ENCODE measurements at places on chromosomes 16 and 17.

- no peak for DNase-seq
Observed at GRCh38 chr16:69865701-69866100, 85.4 kb upstream of the CLEC18A start.

- no peak for DNase-seq
Observed at GRCh38 chr16:11163761-11164261, 92.2 kb downstream of the SOCS1 start.

DNA sequence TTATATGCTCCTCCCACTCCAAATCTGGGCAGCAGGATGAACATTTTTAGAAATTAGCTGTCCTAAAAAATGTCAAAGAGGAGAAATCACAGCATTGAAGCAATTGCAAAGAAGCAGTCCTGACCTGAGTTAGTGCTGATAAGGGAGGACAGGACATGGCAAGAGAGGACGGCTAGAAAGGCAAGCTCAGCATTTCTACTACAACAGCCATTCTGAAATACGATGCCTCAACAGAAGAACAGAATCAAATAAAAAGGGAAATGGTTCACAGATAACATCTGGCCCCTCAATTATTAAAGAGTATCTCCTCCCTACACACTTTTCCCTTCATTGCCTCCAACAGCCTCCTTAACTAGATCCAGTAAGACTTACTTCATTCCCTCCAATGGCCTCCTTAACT is 18.3 kb downstream of the VPS53 start:
- DNase-seq, result no peak

DNA sequence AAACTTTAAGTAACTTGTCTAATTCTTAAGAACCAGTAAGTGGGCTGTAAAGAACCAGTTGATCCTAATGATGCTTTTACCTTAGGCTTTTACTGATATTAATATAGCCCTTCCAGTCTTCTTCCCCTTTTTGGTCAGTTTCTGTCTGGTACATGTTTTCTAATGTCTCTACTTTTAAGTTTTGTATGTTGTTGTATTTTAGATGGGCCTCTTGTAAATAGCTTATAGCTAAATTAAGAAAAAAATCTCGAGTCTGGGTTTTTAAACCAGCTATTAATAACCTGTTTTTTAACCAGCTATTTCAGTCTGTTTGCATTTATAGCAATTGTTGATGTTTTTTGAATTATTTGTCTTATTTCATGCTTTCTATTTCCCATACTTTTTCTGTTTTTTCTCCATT is 79.0 kb downstream of the PITPNC1 start:
- DNase-seq, result no peak

- DNase-seq, result no peak
Observed at GRCh38 chr17:16918443-16918842, 53.5 kb downstream of the TNFRSF13B start.

DNA sequence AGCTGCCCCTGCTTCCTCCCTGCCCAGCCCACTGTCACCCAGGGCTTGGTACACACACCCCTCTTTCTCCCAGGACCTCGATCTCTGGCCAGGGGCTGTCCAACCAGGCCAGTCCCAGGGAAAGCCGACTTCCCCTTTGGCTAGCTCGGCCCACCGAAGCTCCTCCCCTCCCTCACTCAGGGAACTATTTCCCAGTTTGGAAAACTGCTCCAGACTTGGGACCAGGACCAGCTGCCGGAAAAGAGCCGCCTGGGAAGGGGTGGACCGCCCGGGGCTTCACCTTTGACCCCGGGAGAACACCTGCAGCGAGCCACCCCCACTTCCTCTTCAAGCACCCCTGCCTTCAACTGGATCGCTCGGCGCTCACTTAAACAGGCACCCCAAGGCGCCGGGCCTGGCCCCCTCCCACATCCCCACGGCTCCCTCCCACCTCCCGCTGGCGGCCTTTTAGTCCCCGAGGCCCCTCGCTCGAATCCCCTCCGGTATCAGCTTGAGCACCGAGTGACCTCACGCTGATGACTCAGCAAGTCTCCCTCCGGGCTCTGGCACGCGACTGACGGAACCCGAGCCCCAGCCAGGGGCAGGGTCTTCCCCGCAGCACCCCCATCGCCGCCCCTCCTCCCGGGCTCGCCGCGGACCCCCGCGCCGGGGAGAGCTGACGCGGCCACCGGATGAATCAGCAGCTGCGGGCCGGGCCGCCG is 934 bp downstream of the MAFG start:
- DNase-seq, result peak; percentile 67

DNA sequence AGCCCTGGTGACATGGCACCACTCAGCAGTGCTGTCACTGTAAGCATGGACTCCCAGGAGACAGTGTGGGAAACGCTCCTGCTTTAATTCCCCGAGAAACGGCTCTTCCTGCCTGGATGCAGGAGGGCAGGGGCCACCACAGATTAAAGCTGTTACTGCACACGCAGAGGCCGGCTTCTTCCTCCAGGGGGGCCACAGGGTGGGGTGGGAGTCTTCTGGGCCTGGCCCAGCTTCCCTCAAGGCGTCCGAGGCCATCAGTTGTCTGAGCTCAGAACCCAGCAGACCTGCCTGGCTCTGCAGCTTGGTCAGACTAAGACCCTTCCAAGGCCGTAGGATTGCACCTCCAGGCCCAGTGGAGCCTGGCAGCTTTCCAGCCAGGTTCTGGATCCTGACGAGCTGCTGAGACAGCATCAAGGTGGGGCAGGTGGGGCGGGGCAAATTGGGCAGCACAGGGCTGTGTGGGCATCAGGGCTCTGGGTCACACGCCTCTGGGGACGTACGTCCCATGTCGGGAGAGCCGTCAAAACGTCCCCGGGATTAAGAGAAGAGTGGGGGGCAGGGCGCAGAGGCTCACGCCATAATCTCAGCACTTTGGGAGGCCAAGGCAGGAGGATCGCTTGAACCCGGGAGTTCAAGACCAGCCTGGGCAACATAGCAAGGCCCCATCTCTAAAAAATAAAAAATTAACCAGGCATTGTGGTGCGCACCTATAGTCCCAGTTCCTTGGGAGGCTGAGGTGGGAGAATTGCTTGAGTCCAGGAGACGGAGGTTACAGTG is 5.0 kb upstream of the CAPN15 start:
- peak; percentile 73 for DNase-seq

DNA sequence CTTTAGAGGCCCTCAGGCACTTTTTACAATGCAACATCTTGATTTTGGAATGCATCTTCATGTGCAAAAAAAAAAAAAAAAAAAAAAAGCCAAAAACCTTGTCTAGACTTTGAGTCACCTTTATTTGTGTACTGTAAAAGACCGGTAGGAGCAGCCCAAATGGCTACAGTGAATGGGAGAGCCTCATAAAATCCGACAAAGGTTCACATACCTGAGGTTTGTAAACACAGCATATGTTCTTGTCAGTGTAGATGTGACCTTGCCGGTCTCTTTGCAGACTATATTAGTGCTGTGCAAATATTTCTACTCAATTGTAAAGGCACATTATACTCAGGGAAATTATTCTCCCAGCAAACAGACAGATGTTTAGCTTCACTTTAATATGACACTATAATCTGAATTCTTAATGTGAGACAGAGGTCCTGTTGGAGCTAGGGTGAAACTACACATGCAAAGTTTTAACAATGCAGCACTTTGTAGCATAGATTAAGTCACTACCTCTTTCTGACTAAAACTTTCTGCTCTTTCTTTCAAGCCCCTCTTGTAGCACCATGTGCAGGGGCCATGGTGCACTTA is 211.3 kb downstream of the CA10 start:
- no peak for DNase-seq

DNA sequence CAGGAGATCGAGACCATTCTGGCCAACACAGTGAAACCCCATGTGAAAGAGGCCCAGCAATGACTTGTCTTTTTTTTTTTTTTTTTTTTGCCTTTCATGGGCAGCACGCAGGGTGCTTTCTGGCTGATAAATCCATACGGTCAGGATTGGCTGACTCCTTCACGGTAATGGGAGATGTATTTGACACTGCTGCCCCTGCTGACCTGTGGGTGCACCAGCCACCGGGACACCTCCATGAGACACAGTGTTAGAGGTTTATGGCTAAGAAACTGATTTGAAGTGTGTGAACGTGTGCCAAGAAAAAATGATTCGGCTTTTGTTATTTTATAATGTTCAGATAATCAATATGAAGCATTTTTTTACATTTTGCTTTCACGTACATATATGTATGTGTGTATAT is 48.4 kb downstream of the MAP2K6 start:
- no peak for DNase-seq

DNA sequence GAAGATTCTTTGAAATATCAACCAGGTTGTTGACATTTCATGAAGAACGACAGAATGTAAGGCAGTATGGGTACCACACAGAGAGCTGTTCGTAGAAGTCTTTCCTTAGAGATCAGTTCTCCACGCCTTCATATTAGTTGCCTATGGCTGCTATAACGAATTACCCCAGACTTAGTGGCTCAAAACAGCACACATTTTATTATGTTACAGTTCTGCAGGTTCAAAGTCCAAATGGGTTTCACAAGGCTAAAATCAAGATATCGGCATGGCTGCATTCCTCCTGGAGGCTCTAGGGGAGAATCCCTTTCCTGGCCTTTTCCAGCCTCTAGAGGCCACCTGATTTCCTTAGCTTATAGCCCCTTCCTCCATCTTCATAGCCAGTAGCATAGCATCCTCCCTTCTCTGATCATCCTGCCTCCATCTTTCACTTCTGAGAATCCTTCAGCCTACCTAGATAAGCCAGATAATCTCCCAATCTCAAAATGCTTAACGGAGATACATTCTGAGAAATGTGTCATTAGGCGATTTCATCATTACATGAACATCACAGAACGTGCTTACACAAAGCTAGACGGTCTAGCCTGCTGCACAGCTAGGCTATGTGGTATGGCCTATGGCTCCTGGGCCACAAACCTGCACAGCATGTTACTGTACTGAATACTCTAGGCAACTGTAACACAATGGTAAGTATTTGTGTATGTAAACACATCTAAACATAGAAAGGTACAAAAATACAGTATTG is 26.0 kb downstream of the ERCC4 start:
- DNase-seq, result no peak

DNA sequence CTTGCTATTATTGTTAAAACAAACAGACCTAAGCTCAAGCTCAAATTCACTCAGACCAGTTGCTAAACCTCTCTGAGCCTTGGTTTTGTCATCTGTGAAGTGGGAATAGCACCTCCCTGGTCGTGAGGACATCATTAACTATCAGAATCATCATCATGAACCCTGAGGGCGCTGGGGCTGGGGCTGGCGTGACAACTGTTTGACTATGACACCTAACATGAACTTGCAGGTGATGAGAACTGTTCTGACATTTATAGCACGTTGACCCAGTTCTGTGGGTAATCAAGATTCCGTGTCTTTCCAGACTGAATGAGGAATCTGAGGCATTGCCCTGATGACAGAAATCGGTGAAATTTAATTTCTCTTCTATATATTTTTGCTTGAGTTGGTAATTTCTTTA is 71.3 kb upstream of the CDH5 start:
- DNase-seq, result no peak

- no peak for DNase-seq
Observed at GRCh38 chr16:72844225-72844920, 203.6 kb downstream of the ZFHX3 start.

DNA sequence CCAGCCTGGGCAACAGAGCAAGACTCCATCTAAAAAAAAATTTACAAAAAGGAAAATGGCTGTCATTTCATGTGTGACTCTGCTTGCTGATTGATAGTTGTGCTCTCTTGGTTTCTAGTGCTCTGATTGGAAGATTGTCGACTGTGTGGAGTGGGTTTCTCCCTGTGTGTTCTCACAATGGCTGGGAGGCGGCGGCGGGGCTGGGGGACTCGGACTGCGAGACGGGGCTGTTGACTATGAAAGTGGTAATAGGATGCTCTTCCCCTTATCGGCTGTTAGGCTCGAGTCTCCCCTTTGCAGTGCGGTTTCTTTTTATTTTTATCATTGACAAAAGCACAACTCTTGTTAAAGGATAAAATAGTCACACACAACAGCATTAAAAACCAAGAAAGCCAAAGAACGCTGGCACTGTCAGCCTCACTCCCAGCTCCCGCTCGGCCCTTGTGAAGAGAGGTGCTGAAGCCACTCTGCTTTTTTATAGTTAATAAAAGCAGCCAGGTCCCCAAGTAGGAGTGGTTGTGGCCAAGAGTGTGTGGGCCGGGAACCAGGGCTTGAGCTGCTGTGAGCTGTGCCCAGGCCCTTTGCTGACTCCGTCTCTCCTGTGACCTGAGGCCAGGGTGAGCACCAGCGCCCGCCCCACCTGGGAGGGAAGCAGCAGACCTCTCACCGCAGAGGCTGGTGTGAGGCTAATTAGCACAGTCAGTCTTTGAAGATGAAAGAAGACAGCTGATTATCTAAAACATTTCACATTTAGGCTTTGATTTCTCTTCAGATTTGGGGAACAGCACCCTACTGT is 36.5 kb downstream of the TBCD start:
- DNase-seq, result no peak

GRCh38 chr16:81720973-81721906 is 57.9 kb upstream of the PLCG2 start:
- no peak for DNase-seq

GRCh38 chr16:23079675-23080301 is 69.5 kb downstream of the USP31 start:
- DNase-seq, result no peak

- no peak for DNase-seq
Observed at GRCh38 chr16:16989368-16989767, 481.4 kb downstream of the XYLT1 start.

GRCh38 chr17:41738077-41738800 is 3.8 kb upstream of the HAP1 start:
- DNase-seq, result peak; percentile 93

- peak; percentile 86 for DNase-seq
Observed at GRCh38 chr17:63700528-63701455, 867 bp upstream of the LIMD2 start.

DNA sequence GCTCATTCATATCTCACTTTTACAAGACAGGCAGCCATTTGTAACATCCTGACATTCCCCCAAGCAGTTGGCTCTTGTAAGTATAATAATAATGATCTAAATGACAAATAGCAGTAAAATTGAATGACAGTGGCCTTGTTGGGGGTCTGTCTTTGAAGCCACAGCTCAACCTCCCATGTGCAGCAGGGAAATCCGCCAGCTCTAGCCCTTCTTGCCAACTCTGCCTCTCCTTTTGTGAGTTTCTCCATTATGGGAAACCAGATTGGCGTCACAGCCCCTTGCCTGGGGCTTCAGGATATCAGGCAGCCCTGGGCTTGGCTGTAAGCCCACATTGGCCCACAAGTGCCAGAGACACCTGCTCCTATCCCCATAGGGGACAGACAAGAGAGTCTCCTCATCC is 70.4 kb upstream of the CACNG5 start:
- no peak for DNase-seq

DNA sequence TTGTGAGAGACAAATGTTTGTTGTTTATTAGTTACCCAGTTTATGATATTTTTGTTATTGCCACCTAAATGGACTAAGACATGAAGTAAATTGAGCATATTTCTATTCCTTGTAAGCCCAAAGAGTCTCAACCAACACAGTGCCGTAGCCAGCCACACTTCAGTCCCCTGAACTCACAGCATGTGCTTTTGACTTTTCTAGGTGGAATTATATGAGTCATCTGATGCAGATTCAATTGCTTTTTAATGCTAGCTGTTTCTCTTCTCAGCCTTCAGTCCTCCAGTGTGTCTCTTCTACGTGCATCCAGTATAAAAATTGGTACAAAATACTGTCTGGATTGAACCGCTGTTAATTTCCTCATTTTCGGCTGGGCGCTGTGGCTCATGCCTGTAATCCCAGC is 39.0 kb downstream of the IQCK start:
- DNase-seq, result no peak

Measured in D341Med (cell line).